ENCODE measurements at places on chromosomes 12 and 14.

- DNase-seq, result no peak
Observed at GRCh38 chr14:60344751-60345150, 95.7 kb downstream of the PPM1A start.

DNA sequence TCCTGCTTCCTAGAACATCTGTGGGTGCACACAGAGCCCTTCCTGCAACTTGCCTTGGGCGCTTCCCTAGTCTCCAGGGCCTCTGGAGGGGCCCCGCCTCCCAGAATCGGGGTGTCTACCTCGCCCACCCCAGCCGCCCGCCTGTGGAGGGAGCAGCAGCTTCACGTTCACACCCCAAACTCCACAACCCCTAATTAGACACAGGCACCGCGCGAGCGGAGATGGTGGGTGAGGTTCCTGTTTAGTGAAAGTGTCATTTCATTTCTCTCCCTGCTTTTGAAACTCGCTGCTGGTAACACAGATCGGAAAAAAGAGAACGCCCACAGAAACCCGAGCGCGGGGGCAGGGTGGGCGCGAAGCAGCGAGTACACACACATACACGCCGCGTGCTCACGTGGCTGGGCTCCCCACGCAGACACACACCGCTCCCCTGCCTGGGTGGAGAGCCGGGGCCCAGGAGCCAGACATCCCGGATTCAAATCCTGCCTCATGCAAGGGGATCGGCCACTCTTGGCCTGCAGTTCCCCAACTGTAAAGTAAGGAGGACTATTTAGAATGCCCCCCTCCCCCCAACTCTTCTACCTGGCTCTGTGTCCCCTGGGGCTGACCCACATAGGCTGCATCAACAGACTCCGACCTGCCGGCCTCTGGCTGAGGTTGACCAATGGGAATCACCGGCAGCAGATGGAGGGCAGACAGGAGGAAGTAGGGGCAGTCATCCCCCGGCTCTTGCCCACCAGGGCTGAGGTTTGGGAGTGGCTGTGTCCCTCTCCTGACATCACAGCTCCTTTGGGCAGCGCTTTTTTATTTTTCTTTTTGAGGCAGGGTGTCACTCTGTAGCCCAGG, 79.2 kb upstream of the NCOR2 start:
- no peak for DNase-seq

GRCh38 chr12:82964446-82964845, 277.7 kb downstream of the TMTC2 start:
- DNase-seq, result no peak

DNA sequence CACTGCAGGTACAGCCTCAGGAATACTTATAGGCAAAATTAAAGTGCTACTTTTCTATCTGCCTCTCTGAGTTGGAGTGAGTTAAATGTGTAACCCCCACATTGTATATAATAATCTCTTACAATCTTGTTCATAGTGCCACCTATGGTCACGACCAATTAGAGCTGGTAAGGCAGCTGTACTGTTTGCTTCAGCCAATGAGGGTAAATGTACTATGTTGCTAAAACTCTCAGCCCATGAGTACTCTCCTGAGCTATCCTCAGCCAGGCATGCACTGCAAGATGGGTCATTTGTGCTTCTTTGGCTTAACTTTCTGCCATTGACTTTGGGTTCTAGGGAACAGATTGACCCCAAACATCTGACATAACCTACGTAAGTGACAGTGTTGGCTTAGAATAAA, 15.0 kb upstream of the MDM2 start:
- no peak for DNase-seq

- no peak for DNase-seq
Observed at GRCh38 chr12:33575346-33575745, 135.7 kb upstream of the SYT10 start.

- DNase-seq, result no peak
Observed at GRCh38 chr14:33847066-33847465, 103.8 kb downstream of the EGLN3 start.

DNA sequence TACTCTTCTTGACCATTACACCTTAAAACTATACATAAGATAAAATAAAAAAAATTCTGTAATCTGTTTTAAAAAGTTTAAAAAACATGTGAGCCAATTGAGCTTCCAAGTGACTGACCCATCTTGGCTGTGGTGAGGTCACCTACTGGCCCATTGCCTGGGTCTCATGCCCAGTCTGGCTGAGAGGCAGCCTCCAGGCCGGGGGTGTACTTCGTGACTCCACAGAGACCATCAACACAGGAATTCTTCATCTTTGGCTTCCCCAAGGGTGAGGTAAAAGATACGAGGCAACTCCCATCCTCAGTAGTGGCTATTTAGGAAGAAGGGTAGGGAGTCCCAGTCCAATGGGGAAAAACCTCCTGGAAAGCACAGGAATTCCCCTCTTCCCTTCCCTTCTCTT, 113.2 kb downstream of the APAF1 start:
- no peak for DNase-seq

- DNase-seq, result peak; percentile 6
Observed at GRCh38 chr14:96062506-96062905, 23.3 kb downstream of the C14orf132 start.

- DNase-seq, result peak; percentile 25
Observed at GRCh38 chr14:104334424-104335161, 196.2 kb downstream of the KIF26A start.

DNA sequence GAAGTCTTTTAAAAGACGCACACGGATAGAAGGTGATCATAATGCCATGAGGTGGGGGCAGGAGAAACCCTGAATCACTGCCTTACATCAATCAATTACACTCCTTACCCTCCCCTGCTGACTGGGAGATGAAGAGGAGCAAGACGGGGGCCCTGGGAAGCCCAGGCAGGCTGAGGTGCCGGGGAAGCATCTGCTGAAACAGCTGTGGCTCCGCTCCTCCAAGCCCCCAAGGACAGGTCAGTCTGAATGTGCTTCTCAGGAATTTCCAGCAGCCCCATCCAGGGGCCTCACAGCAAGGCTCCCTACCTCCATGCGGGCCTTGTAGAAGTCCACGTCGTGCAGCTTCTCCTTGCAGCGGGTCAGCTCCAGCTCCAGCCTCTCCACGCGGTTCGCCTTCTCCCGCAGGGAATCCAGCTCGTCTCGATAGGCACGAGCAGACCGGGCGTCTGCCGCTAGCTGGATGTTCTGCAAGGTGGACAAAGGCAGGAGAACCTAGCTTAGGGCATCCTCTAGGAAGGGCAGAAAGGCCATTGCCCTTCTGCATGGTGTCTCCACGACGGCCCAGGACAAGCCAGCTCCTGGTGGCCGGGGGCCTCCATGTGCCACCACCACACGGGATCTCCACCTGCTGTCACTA, 79.8 kb downstream of the CCDC88C start:
- DNase-seq, result no peak

DNA sequence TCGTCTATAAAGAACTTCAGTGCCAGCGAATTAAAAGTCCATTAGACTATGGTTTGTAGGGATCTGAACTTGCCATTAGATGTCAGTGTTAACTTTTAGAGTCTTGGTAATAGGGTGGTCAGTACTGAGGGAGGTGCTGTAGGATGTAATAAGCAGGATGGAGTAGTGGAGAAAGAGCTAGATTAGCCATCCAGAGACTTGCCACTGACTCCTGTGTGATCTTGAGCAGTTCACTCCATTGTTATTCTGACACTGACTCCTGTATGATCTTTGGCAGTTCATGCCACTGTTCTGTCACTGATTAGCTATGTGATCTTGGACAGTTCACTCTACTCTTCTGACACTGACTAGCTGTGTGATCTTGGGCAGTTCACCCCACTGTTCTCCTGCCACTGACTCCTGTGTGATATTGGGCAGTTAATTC, 133.6 kb downstream of the TTLL5 start:
- DNase-seq, result no peak

DNA sequence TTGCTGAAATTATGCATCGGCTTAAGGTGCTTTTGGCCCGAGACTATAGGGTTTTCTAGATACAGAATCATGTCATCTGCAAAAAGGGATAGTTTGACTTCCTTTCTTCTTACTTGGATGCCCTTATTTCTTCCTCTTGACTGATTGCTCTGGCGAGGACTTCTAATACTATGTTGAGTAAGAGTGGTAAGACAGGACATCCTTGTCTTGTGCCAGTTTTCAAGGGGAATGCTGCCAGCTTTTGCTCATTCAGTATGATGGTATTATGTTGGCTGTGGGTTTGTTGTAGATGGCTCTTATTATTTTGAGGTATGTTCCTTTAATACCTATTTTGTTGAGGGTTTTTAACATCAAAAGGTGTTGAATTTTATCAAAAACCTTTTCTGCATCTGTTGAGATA, 8.3 kb downstream of the BMAL2 start:
- no peak for DNase-seq

GRCh38 chr12:95014554-95014953, 11.1 kb upstream of the NDUFA12 start:
- DNase-seq, result no peak

All from mesothelial cell of epicardium (in vitro differentiated cells).